ENCODE measurements at places on chromosomes 2 and 18.

GRCh38 chr2:198161151-198161550 is 356.8 kb downstream of the PLCL1 start:
- DNase-seq = no peak

- DNase-seq = no peak
These were observed 8.0 kb downstream of the ATP9B start for GRCh38 chr18:79077181-79077580.

DNA sequence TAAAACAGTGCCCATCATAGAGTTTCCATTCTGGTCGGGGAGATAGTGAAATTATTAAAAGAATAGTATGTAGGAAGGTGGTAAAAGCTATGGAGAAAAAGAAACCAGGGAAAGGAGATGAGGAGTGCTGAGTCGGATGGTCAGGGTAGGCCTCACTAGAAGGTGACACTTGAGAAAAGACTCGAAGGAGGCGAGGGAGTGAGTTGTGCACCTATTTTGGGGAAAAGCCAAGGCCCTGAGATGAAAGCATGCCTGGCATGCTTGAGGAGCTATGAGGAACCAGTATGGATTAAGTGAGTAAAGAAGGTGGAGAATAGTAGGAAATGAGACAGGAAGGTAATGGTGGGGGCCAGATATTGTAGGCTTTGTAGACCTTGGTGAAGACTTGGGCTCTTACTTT is 7.3 kb upstream of the TTLL4 start:
- no peak for DNase-seq

DNA sequence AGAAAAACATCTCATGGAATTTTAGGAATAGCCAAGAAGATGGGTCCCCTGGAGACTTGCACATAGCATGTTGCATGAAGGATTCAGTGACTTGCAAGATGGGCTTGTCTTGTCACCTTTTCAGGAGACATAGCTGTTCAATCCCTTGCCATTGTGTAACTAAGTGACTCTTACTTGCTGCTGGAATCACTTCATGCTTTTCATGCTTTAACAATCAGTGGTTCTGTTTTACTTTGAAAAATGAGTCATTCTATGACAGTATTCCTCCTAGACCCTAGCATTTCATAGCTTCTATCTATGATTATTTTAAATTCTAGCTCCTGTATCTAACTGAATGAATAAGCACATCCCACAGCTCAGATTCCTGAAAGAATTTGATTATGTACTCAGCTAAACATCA is 2.8 kb downstream of the KYNU start:
- no peak for DNase-seq

GRCh38 chr18:58828399-58829121 is 36.1 kb upstream of the ZNF532 start:
- no peak for DNase-seq

Data from urothelium cell line (cell line).